ENCODE measurements at places on chromosomes 7 and 10.

DNA sequence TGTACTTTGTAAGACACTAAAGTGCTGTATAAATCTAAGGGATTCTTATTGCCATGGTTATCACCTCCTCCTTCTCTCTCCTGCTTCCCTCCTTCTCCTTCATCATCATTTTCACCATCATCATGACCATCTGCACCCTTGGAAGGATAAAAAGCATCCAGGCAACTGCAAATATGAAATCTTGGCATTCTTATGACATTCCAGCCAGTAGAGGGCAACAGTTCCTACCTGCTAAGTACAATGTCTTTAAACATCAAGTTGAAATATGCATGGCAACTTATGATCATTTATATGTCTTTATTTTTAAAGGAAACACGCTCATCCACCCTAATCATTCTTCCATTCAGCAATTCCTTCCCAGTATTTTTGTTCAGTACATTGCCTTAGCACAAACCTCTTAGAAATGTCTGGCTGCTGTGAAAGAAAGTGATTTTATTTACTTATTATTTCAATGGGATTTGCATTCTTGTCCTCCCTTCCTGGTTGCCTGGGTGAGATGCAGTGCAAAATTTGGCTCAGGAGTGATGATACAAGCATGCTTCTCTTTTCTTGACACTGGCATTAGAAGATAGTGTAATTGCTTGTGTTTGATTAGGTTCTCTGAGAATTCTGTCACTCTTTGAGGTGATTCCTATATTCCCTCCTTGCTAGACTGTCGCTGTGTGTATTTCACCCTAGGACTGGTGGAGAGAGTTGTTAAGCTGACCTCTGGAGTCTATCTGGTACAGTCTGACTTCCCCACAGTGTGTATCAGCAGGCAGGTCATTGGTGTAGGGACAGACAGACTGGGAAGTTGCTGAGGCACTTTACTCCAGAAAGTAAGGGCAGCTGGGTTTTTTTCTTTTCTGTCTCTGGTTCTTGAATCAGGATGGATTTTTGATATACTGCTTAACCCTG lies 188.5 kb upstream of the BMPER start:
- no peak for DNase-seq

GRCh38 chr7:155739538-155740143 lies 72.6 kb downstream of the SHH start:
- DNase-seq, result no peak

DNA sequence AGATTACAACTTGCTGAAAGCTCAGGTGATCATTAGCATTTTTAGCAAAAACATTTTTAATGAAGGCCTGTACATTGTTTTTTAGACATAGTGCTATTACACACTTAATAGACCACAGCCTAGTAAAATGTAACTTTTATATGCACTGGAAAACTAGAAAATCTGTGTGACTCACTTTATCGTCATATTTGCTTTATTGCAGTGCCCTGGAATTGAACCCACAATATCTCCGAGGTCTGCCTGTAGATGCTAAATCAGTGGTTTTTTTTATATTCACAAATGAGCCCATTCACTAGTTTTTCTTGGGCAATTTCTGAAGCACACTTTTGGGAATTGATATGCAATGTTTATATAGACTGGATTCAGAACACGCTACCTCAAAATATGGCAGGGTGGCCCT lies 105.1 kb downstream of the PTPRN2 start:
- DNase-seq, result no peak

DNA sequence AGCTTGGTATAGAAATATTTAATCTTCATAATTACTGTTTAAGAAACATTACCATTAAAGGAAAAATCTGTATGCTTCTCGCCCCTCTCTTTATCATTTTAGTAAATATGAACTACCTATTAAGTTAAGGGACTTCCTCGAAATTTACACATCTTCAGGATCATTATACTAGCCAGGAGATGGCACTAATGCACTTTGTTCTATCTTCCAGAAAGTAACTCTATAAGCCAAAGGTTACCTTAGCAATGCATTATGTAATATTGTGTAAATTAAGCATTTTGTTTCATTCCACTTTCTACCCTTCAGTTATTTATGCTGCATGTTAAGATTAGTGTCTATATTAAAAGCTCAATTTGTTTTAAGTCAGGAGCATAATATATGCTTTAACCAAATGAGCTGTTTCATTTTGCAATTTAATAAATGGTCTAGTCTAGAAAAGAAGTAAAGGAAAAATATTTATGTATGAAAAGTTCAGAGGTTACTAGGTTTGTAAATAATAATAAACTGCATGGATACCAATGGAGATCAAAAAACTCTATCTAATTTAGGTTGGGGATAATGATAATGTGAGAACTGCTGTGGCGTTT lies 128.5 kb downstream of the ANKRD7 start:
- no peak for DNase-seq

- no peak for DNase-seq
These were observed 171.6 kb upstream of the AUTS2 start for GRCh38 chr7:69426705-69427104.

DNA sequence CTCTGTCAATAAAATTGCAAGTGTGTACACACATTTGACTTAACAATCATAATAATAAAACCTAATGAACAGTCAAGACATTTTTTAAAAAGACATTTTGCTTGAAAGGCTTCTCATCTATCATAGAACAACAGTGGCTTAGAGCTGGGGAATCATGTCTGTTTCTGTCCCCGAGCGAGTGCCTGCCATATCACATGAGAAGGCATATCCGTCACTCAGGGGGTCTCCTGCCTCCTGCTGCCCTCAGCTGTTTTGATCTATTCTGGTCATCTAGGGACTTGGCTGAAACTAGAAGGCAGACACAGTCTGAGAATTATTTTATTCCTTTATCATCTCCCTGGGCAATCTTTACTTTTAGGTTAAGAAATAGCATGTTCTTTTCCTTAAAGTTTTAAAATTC lies 278.7 kb upstream of the KLF6 start:
- no peak for DNase-seq

DNA sequence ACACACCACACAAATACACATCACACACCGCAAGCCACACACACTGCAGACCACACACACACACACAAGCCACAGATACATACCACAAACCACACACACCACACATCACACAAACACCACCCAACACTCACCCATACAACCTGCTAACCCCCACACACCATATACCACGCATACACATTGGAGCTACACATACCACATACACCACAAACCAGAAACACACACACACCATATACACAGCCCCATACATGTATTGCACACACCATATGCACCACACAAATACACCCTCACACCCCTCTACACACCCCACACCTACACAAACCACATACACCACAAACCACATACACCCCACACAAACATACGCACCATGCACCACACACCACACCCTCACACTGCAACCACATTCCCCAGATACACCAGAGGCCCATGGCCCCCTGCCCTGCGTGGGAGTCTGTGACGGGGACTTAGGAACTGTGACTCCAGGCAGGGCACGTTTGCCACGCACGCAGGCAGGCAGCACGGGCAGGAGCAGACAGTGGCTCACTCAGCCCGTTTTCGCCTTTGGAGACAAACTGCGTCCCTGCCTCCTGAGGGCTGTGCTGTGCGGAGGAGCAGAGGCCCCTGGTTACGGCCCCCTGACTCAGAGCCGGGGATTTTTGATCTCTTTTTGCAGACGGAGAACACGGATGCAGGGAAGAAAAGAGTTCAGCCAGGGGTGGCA lies 52.6 kb downstream of the TMEM209 start:
- DNase-seq, result no peak

DNA sequence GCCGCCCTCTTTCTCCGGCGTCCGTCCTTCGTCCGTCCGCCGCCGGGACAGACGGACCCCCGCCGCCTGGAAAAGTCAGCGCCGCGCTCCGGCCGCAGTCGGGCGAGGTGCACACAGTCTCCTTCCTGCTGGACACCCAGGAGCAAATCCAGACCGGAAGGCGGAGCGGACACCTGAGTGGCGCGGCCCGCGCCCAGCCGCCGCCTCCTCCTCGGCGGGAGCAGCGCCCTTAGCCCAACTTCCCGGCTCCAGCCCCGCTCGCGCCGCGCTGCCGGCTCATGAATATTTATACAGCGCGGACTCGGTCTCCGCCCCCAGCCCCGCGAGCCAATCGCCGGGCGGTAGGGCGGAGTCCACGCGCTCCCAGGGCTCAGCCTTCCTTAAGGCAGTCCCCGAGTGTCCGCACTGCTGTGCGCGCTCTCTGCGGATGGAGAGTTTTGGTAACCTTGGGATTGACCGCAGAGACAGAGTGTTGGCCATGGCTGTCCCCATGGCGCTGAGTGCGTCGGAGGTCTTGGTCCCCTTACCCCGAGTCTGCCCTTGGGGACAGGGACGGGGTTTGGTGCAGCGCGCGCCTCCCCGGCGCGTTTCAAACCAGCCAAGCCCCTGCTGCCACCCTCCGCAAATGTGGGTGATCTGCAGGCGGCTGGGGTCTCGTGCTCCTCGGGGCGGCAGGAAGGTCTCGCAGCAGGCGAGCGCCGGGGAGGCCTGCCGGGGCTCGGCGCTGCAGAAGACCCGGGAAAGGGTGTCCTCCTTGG lies at the start of gene FZD8:
Gene FZD8 (minus strand): TSS at position 262 of the 758 bp plus-strand sequence. CDS start 867 bp downstream, outside the sequence.
- peak; percentile 83 for DNase-seq

DNA sequence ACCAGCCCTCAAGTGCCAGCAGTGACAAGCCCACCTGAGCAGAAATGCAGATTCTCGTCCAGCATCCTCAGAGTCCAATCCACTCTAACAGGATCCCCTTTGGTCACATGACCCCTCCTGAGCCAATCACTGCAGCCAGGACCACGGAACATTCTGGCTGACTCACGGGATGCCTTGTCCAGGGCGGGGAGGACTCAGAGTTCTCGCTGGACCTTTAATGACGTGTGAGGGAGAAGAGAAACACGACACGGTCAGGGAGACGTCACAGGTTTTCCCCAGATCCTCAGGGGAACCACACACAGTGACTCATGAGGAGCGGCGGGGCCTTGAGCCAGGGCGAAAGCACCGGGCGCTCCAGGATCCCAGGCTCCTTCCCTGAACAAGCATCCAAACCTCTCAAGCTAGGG lies 155.7 kb downstream of the PTPRN2 start:
- no peak for DNase-seq

GRCh38 chr7:47302560-47302959 lies 279.4 kb downstream of the TNS3 start:
- no peak for DNase-seq

DNA sequence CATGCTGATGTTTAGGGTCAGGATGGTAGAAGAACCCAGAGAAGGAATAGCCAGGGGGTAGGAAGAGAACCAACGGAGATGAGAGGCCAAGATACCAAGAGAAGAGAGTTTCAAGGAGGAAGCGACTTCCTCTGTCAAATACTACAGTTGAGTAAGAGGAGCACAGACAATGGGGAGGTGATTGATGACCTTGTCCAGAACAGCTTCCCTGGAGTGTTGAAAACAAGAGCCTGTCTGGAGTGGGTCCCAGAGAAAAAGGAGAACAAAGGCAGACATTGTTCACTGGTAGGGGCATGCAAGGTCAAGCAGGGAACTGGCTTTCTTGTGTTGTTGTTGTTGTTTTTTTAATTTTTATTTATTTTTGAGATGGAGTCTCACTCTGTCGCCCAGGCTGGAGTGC lies 9.6 kb upstream of the TRIM56 start:
- DNase-seq, result no peak

- DNase-seq, result no peak
These were observed 672.5 kb upstream of the ANKRD30A start for GRCh38 chr10:36452851-36453250.

DNA sequence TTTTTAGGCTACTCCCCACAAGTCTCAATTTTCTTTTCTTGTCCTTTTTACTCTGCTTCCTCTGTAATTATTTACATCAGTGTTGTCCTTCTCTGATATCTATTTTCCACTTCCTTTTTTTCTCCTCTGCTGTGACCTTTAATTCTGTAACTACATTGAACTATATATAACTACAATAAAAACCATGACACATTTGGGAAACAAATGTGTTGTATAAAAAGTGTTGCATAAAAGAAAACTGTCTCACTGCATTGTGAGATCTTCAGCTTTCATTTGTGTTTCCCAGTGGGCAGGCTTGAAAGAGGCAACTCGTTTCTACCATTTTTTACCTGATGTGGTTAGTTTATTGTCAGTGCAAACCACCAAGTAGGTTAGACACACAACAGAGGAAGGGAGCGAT lies 483.9 kb upstream of the NRP1 start:
- DNase-seq, result no peak

DNA sequence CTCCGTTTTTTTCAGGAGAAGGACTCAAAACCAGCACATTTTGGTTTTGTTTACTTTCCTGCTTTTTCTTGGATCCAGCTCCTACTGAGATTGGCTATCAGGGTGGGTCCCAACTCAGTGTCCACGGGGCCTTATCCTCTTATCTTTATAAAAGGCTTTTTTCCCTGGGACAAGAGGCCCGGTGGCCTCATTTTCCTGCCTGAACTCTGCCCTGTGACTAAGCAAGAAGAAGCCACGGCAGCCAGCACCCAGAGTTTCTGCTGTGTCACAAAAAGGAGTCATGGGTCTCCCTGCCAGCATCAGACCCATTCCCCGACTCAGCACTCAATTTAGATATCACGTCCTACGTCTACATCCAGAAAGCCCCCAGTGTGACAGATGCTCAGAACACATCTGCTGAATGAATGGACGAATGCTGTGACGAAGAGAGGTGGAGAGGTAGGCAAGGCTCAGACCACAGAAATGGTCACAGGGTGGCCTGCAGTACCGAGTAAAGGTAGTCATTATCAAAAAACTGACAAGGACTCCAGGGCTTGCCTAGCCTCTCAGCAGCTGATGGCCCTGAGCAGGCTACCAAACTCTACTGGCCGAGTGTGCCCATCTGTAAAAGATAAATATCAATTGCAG lies 16.7 kb downstream of the DLG5 start:
- DNase-seq, result no peak

Data from hippocampal formation (tissue), 2 donors.